Fibroblast of upper back skin (primary cell): ENCODE measurements at places on chromosomes 4 and X.

DNA sequence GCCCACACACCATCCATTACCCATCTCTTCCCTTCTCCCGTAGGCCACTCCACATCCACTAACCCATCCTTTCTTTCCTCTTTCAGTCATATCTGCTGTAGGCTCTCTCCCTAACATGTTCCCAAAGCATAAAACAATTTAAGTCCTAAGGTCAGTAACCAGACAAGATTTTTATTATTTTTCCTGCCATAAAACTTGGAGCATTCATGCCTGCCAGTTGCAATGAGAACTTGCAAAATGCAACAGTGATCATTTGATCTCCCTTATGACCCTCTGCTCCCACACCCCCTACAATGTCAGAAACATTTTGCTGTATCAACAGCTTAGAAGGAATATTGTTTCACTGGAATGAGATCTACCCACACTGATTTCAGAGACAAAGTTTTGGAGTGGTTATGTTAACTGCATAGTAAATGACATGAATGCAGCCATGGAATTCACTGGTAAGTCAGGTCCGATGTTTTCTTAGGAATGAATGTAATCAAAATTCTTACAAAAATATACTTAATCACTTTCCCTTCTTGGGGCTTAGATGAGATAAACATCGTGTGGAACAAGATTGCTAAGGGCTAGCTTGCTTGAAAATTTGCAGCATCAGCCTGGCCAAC, 5.7 kb downstream of the NIPAL1 start:
- no peak for DNase-seq

GRCh38 chr4:2924765-2925301, 38.4 kb downstream of the NOP14 start:
- DNase-seq: no peak

- peak; percentile 98 for DNase-seq
Measured at GRCh38 chr4:183348706-183349659, 26.8 kb upstream of the CLDN24 start.

- peak; percentile 19 for DNase-seq
Measured at GRCh38 chrX:78527263-78527662, 131.9 kb downstream of the RTL3 start.

GRCh38 chrX:17496407-17496806, 121.4 kb downstream of the NHS start:
- no peak for DNase-seq

DNA sequence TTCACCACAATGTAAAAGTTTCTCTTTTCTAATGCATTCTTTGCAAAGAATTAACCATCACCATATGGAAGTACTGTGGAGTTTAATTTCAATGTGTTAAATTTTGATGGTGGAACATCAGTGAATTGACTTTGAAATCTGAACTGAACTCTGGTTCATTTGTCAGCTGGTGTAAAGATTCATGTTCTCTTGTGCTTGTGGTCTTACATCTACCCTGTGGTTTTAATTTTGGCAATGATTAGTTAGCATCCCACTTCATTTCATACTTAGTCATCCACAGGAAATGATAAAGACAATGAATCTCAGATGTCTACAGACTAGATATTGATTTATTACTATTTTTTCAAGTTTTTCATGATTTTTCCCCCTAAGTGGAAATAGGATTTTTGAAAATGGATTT, 77.8 kb downstream of the GRID2 start:
- DNase-seq: peak; percentile 90

DNA sequence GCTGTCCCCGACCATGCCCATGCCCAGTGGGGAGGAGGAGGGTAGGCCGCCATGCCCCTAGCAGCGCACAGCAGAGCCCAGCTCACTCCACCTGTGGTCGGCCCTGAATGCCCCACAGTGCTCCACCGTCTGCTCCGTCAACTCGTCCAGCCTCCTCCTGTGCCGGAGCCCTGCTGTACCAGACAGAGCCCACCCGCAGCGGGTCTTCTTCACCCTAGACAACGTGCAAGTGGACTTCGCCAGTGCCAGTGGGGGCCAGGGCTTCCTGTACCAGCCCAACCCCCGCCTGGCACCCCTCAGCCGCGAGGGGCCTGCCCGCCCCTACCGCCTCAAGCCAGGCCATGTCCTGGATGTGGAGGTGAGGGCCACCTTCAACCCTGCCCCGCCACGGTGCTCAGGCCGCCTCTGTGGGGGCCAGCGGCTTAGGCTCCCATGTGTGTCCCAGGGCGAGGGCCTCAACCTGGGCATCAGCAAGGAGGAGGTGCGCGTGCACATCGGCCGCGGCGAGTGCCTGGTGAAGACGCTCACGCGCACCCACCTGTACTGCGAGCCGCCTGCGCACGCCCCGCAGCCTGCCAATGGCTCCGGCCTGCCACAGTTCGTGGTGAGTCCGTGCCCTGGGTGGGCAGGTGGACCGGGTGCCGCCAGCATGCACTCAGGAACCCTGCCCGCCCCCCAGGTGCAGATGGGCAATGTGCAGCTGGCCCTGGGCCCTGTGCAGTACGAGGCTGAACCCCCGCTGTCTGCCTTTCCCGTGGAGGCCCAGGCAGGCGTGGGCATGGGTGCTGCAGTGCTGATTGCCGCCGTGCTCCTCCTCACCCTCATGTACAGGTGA, 6.9 kb upstream of the SRPK3 start:
- no peak for DNase-seq

DNA sequence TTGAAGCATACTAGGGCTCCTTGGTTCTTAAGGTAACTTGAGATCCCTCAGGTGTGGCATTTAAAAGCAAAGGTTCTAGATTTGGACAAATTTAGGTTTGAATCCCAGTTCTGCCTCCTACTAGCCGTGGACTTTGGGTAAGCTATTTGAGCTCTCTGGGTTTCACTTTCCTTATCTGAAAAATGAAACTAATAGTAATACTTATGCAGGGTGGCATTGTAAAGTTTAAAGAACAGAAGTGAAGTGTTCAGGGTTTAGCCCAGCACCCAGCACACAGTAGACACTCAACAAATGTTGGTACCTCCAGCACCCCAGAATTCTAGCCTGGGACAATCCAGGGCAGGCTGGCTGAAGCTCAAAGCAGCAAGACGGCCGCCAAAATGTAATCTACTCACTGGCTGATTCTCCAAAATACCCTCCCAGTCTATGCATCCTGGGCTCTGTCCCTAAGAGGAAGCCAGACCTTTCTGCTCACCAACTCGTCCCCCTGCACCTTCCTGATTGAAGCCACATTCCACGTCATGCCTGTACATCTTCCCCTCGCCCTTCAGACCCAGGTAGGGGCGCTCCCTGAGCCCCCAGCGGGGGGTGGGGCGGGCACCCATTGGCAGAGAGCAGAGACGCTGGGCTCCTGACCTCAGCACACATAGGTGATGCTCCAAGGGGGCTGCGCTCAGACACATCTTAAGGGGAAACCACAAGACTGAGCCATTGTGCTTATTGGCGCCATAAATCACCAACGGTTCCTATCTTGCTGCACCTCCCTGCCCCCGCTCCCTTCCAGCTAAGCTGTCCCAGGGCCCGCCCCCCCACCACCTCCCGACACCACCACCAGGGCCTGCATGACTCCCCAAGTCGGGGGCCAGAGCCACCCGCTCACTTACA, 160.6 kb downstream of the BCOR start:
- no peak for DNase-seq

- no peak for DNase-seq
Measured at GRCh38 chrX:97743014-97743413, 859.3 kb downstream of the RPA4 start.

- peak; percentile 77 for DNase-seq
Measured at GRCh38 chr4:124713185-124713592, 657 bp upstream of the ANKRD50 start.

GRCh38 chr4:33381816-33382215, 2661.6 kb downstream of the PCDH7 start:
- DNase-seq: no peak

DNA sequence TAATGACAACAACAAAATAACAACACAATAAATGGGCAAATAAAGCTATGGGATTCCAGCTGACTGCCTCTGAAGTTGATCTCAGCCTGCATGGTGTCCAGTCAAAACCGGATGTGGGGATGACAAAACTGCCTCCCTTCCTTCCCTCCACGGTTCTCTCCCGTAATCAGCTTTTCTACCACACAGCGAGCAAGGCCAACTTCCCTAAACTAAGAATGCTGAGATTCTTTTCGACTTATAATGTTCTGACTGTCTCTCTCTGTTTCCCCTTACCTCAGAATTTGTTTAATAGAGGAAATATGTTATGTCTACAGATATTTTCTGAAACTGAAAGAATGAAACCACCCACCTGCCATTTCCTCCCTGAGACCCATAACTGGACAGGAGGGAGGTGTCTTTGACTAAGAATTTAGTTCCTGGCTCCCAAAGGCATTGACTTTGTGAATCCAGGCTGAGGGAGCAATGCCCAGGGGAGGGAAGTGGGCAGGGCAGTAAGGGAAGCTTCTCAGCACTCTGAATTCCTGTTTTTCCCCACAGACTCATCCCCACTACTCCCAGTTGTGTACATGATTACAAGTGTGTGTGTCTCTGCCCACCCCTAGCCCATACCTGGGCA, 1.0 kb upstream of the TLR1 start:
- no peak for DNase-seq

DNA sequence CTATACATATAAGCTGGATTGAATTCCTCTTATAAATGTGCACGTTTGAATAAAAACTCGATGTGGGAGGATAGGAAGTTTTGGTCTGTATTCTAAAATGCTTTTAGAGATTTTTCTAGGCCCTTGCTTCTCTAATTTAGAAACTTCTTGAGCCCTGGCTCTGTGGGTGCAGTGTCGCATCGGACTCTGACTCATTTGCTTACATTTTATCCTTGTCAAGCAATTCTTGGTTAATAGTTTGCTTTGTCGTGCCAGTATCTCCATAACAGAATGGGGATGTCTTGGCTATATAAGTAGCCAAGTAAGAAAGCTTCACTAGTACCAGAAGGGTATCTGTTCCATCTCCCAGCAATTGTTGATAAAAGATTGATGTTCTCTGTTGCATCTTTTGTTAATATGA, 10.7 kb downstream of the SGMS2 start:
- DNase-seq: no peak

DNA sequence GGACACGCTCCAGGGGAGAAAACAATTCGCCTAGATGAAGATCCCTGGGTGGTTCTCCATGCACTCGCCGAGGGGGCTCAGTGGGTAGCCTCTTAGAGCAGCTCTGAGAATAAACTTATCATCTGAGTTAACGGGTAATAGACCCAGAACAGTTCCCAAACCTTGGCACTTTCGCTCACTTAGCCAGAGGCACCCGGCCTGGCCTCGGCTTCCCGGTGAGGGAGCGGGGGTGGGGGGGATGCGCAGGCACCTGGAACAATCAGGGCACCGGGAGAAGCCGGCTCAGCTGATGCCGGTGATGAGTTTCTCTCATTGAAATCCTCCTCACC, 405 bp upstream of the ZAR1 start:
- DNase-seq: no peak

GRCh38 chr4:31592293-31592692, 872.1 kb downstream of the PCDH7 start:
- no peak for DNase-seq

DNA sequence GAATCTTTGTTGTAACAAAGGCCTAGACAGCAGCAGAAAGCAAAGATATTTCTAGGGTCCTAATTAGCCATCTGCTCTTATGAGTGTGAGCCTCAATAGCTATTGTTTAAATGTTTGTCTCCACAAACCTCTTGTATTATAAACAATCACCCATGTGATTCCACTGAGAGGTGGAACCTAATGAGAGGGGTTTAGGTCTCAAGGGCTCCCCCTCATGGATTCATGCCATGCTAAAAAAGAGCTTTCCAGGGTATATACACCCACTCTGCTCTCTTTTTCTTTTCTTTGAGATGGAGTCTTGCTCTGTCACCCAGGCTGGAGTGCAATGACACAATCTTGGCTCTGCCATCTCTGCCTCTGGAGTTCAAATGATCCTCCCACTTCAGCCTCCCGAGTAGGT, 42.1 kb downstream of the TRIM61 start:
- no peak for DNase-seq

- DNase-seq: no peak
Measured at GRCh38 chr4:86155766-86156165, 204.1 kb downstream of the MAPK10 start.

- DNase-seq: peak; percentile 62
Measured at GRCh38 chrX:31435592-31435991, 363.8 kb upstream of the FTHL17 start.

DNA sequence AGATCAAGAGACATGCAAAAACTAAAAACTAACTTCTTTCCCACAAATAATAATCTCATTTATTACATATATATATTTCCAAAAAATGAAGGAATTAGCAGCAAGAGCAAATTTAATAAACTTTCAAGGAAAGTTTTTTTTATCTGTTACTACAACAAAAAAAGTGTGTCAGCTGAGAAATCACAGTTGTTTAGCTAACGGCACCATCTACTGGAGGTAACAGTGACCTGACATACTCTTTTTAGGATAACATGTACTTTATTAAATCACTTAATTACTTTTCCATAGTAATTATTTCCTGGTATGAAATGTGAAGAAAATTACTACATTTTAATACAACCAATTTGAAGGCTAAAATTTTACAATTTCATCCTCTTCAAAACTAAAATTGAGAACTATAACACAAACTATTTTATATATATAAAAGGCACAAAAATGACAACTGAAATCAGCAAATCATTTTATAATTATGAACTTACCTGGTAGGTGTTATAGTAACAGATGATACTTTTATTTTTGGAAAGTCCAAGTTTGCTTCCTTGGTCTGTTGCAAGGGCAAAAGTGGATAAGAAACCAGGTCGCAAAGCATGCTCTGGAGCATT, 9.1 kb downstream of the LAMTOR3 start:
- no peak for DNase-seq

DNA sequence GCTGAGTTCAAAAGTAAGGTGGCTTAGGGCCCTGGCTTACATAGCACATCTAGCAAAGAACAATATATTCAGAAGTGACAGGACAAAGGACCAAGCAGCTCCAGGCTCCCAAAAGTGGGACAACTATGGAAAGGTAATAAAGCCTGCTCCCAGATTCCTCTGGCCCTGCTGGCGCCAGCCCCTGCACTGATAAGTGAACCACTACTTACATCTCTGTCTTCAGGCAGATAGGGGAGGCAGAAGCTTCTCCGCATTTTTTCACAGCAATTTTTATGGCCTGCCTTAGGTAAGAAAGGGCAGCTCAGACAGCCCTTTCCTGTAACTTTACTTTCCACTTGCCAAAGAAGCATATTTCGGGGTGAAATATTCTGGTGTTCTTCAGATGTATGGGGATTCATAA, 83.9 kb downstream of the MTNR1A start:
- no peak for DNase-seq

DNA sequence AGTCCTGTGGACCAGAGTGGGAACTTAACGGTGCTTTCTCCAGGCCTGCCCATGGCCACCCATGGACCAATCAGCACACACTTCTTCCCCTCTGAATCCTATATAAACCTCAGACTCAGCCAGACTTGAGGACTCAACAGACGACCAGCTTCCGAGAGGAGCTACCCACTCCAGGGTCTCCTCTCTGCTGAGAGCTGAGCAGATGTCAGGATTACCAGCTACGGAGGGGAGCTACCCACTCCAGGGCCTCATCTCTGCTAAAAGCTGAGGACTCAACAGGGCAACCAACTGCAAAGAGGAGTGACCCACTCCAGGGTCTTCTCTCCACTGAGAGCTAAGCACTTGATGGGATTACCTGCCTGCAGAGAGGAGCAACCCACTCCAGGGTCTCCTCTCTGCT, 80.0 kb upstream of the DDX60 start:
- DNase-seq: no peak
